CD8-positive, alpha-beta T cell (primary cell): ENCODE measurements at places on chromosomes 2 and 18.

DNA sequence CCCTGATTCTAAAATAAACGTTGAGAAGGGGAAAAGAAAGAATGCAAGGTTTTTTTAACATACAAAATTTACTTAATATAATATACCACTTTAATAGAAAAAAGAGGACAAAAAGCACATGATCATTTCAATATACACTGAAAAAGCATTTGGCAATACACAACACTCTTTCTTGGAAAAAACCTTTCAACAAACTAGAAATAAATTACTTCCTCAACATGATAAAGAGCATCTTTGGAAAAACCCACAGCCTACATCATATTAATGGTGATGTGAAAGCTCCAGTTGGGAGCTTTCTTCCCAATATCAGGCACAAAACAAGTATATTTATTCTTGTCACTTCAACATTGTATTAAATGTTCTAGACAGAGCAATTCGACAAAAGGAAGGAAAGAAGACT is 3.0 kb upstream of the POLR1B start:
- DNase-seq = no peak

DNA sequence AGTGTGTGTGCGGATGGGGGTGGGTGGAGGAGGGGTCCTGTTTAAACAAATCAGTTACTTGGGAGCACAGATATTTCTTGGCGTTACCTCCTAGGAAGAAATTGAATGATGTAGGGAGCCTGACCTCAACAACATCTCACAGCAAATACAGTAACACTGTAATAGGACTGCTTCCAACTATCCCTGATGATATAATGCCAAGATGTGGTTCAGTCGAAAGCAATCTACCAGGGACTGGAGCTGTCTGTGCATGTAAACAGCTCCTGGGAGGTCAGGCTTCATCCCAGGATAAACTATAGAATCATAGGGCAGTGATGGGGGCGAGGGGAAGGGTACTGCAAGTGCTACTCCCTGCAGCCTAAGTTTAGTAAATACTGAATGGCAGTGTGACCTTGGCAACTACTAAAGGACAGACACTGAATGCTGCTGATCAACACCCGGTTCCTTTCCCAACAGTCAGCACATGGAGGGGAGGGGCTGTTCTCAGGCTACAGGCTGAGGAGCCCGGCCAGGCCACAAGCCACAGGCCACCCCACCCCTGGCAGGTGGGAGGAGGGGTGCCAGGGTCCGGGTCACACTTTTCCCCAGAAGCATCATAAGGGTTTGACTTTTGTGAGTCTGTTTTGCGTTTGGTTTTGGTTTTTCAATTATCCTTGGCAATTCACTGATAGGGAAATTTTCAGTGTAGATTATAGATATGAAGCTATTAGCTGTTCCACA is 85.3 kb upstream of the ZNF397 start:
- peak; percentile 34 for DNase-seq

DNA sequence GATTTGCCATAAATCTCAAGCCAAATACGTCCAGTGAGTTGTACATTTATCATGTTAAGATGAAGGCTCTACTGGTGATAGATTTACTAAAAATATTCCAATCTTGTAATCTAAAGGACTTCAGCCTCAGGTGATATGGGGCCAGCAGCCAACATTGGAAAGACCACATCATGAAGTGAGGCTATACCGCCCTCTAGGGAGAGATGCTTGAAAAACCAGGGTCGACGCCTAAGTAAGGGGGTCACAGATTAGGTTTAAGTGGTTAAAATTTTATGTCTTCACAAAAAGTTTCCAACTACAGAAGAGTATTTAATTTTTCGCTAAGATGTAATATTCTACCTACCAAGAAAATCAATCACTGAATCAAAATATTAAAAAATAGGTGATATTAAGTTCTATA is 33.3 kb downstream of the DOCK10 start:
- DNase-seq = no peak

DNA sequence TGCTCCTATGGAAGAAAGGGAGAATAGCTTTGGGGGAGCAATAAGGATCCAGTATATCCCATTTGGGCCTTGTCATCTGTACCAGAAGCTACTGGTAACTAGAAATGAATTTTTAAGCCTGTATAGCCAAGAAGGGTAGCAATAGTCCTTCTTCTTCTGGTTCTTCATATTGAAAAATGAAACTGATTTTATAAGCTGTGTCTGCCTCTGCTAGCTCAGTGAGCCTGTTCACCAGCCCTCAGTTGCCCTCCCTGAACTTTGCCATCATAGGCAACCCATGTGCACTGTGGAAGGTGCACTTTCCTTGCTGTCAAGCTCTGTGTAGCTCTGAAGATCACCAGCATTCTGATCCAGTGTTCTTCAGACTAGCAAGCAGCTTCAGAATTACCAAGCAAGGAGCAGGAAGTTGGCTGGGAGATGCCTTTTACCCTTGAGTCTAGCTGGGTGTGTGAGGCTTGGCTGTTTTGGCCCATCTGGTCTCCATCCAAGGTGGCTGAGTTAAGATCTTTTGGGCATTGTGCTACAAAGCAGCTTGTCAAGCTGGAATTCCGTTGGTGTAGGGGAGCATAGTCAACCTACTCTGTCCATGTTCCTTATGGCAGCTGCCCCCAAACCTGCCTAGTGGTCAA is 55.8 kb upstream of the MGAT5 start:
- DNase-seq = no peak

DNA sequence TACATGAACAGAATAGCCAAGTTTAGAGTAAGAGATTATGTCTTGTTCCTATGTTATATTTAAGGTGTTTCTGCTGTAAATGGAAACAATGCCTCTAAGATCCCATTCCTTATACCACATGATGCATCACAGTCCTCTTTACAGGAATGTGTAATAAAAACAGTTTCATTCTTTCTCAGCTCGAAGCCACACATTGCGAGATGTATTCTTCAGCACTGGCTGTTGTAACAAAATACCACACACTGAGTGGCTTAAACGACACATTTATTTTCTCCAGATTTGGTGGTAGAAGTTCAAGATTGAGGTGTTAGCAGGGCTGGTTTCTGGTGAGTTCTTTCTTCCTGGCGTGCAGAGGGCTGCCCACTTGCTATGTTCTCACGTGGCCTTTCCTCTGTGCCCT is 246.2 kb downstream of the SOCS6 start:
- no peak for DNase-seq

DNA sequence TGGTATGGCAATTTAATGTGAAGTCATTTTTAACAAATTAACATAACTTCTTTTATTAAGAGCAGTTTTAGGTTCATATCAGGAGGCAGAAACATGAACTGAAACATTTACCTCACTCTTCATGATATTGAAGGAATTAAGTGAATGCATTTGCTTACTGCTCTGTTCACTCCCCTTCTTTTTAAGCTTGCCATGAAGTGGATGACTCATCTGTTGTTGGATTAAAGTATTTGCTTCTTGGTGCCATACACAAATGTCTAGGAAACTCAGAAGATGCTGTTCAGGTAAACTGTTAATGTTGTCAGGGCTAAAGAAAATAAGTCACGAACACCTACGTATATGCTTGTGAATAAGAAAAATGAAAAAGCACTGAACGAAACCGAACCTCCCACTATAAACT is 10.2 kb upstream of the CABYR start:
- no peak for DNase-seq

GRCh38 chr2:201100497-201100896 is 15.5 kb upstream of the CFLAR start:
- DNase-seq = no peak

- DNase-seq = no peak
Measured at GRCh38 chr18:49988733-49989132, 175.4 kb upstream of the ACAA2 start.

DNA sequence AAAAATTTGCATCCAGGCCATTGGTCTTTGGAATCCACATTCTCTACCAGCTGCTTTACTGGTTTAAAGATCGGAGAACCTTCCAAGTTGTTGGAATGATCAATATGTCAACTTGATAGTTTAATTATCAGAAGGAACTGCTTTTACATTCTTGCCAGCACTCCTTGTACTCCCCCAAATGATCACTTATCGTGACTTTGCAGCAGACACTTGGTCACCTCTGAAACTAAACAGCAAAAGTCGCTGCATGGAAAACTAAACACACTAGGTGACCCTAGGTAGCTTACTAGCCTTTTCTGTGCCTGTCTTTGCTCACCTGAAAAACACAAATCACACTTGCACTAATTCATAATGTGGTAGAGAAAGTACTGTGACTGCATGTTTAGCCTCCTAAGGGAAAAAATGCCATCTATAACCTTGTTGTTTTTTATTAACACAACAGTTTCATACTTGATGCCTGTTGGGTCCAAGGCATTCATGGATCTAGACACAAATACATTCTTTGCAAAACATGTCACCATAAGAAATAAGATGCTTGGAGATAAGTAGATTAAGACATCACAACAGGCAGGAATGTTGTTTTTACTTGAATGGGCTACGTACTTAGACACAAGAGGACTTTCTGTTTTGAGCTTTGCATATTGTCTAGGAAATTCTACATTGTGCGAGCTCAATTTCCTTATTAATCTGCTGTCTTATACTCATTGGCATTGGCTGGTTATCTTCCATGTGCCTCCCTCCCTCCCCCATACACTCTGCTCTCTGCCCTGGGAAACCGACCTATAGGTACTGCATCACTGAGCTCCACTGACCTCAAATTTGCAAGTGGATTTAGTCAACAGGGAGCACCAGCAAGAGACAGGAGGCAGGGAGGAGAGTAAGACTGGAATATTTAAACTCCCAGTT is 219.1 kb upstream of the STK17B start:
- no peak for DNase-seq

- no peak for DNase-seq
Measured at GRCh38 chr2:95728878-95729596, 137.2 kb downstream of the TRIM43 start.

DNA sequence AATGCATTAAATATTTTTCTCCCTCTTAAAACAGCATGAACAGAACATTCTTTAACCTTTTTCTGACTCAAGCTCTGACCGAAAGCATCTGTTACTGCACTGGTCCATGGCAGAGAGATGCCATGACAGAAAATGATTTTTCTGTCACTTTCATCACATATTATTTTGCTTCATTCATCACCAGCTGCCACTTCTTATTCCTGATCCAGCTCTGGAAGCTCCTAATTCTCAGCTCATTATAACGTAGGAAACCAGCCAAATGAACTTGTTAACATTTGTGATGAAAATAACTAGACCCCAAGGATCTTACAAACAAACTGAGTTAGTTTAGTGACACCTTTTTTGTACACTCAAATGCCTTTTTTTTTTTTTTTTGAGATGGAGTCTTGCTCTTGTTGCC is 7.6 kb upstream of the CFLAR start:
- no peak for DNase-seq

DNA sequence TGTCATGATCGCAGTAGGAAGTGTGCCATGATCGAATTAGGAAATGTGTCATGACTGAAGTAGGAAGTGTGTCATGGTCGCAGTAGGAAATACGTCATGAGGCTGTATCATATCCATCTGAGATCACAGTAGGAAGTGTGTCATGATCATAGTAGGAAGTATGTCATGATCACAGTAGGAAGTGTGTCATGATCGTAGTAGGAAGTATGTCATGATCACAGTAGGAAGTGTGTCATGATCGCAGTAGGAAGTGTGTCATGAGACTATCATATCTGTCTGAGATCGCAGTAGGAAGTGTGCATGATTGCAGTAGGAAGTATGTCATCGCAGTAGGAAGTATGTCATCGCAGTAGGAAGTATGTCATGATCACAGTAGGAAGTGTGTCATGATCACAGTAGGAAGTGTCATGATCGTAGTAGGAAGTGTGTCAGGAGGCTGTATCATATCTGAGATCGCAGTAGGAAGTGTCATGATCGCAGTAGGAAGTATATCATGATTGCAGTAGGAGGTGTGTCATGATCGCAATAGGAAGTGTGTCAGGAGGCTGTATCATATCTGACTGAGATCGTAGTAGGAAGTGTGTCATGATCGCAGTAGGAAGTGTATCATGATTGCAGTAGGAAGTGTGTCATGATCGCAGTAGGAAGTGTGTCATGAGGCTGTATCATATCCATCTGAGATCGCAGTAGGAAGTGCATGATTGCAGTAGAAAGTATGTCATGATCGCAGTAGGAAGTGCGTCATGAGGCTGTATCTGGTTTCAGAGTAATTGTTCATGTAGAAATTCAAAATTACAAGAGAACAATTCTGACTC is 56.4 kb upstream of the NFATC1 start:
- no peak for DNase-seq

- DNase-seq = no peak
Measured at GRCh38 chr18:35289293-35289692, 736 bp downstream of the ZSCAN30 start.

- DNase-seq = no peak
Measured at GRCh38 chr18:74326231-74326630, 10.6 kb downstream of the C18orf63 start.

GRCh38 chr18:42931491-42931890 is 184.0 kb downstream of the RIT2 start:
- DNase-seq = no peak

DNA sequence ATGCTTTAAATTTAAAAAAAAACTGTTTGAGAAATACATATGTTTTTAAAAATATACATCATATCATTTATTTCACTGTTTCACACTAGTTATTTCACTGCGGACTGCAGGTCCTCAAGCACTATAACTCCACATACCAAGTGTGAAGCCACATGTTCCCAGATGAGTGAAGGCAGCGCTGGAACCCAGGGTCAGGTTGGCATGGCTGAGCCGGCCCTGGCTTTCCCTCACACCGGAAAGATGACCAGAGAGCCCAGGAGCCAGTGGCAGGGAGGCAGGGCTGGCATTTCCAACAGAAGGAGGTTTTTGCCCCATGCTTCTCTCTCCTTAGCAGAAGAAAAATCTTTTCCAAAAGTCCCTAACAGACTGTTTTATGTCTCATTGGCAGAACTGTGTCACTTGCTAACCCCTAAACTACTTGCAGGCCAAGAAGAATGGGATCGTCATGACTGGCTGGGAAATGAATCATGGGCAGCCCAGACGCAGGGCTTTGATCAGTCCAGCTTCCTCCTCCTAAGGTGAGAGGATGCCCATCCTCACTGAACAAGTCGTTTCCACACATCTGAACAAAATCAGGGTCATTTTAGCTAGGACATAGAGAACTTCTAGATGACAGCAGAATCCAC is 287.6 kb upstream of the HNRNPA3 start:
- no peak for DNase-seq

- DNase-seq = no peak
Measured at GRCh38 chr2:205852457-205852856, 170.2 kb downstream of the NRP2 start.

- DNase-seq = no peak
Measured at GRCh38 chr18:60411715-60412114, 39.1 kb upstream of the MC4R start.

- no peak for DNase-seq
Measured at GRCh38 chr2:209976698-209977385, 25.6 kb upstream of the RPE start.

- no peak for DNase-seq
Measured at GRCh38 chr2:9279426-9279825, 72.8 kb downstream of the ASAP2 start.

GRCh38 chr2:174247474-174248186 is 702 bp downstream of the OLA1 start:
- no peak for DNase-seq

DNA sequence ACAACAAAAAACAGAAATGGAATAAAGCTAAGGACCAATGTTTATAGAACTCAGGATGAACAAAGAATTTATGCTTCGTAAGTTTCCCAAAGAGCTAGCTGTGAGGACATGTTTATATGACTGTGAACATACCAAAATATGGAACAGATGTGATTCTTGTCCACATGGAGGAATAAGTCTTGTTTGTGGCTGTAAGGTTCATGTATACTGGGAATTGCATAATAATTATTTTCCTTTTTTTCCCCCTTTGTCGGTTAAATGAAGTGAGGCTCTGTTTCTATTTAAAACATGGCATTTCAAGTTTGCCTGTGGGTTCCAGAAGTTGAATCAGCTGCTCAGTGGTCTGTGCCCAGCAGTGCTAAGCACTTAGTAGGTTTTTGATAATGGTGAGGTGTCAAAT is 108.1 kb downstream of the FHOD3 start:
- DNase-seq = no peak
